Astrocyte of the hippocampus (primary cell): ENCODE measurements at places on chromosomes 4 and X.

DNA sequence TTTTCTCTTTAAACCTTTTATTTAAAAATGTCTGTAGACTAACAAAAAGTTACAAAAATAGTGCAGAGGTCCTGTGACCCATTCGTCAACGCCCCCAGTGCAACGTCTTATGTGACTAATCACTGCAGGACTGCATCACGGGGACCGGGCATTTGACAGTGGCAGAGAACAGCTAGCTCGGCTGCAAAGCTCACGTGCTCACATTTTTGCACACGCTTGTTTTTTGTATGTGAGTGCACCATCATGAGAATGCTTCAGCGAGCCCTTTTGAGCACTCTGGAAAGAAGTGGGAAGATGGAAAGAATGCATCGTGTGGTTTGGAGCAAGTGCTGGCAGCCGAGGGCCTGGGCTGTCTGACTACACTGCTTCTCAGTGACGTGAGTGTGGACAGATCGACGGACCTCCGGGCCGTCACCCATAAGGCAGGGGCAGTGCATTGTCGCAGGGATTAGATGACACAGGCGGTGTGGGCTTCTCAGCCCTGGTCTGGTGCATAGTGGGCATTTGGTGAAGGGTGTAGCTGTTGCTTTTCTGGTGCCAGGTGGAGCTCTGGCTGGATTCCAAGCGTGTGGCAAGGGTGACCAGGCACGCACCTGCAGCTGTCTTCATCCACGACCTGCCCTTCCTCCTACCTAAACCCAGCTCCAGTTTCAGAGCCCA is 17.7 kb downstream of the SPON2 start:
- no peak for DNase-seq

DNA sequence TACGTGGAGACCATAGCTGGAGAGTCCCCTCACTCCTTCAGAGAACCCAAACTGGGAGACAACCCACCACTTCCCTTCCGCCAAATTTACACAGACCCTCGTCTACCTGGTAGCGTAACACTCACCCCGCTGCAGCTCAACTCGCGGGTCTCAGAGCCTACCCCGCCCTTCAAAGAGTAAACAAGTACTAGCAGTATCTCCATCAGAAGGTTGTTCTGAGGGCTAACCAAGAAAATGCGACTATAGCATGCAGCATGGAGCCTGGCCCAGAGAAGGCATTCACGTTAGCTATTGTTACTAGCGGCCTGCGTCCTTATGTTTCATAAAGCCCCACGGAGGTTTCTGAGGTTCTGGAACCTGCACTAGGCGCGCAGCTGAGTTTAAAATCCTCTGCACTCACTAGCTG is 531 bp upstream of the MANBA start:
- DNase-seq, result no peak

- DNase-seq, result no peak
Measured at GRCh38 chr4:44662623-44663005, 11.2 kb upstream of the YIPF7 start.

DNA sequence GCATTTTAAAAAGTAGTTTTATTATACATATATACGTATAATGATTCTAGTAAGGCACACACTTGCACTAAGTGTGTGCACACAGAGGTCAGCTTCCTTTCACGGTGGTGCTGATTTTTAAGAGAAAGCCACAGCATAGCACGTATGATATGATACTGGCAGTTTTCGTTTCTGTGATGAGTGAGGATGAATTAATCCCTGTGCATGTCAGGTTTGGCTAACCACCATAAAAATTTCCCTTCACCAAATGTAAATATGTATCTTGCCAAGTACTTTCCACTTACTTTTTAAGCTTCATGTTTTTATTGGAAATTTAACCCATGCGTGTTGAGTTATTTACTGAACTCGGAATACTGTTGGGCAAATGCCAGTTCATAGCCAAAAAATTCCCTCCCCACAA is 84.6 kb downstream of the SYNPO2 start:
- DNase-seq, result peak; percentile 31

- DNase-seq, result no peak
Measured at GRCh38 chr4:24686866-24687692, 102.7 kb upstream of the DHX15 start.

DNA sequence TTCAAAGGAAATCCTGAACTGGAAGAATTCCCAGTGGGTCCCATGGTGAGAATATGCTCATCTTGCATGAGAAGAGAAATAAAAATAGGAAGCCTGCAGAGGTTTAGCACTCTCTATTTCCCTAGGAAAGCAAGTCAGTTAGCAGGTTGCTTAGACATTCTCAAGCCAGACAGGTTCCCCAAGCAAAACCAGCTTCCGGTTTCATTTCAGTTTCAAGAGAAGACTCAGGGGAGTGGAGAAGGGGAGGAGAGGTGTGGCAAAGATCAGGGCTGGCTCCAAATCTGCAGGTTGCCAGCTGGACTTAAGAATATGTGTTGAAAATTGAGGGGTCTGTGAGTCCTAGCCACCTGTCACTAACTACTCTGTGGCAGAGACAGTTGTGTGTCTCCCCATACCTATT is 107.5 kb downstream of the CLNK start:
- DNase-seq, result no peak

DNA sequence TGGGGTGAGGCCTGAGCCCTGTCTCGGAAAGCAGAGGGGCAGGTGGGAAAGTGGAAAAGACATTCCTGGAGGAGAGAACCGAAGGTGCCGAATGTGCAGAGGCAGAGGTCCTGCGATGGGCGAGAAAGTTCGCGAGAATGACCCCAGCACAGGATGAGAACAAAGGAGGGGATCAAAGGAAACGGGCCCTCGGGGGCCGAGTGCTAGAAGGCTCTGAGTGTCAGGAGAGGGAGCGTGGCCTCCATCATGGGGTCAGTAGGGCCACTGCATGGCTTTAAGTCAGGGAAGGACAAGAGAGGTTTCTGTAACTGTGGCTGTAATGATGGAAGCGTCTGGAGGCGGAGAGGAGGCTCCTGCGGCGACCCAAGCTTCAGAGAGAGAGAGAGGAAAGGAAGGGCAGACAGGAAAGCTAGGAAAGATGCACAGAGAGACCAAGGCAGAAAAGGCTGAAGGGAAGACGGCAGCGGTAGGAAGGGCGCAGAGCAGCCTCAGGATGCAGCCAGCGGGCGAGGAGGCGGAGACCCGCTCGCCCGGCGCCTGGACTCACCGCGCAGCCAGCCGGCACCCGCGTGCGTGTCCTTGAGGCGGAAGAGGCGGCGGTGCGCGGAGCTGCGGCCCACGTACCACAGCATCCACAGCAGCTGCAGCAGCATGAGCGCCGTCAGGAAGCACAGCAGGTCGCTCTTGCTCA is 669 bp downstream of the OTOP1 start:
- DNase-seq, result peak; percentile 28

GRCh38 chrX:39513836-39514235 is 583.9 kb downstream of the BCOR start:
- no peak for DNase-seq

DNA sequence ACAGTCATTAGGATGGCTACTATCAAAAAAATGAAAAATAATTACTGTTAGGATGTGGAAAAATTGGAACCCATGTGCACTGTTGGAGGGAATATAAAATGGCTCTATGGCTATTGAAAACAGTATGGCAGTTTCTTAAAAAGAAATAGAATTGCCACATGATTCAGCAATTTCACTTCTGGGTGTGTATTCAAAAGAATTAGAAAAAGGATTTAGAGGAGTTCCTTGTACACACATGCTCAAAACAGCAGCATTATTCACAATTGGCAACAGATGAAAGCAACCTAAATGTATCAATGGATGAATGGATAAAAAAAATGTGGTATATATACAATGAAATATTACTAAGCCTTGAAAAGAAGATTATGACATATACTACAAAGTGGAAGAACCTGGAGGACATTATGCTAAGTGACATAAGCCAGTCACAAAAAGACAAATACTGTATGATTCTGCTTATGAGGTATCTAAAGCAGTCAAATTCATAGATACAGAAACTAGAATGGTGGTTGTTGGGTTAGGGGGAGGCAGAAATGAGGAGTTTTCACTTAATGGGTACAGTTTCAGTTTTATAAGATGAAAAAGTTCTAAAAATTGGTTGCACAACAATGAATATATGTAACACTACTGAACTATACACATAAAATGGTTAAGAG is 123.2 kb downstream of the ELOVL6 start:
- DNase-seq, result no peak

GRCh38 chr4:169215656-169216055 is 55.1 kb downstream of the SH3RF1 start:
- DNase-seq, result no peak

DNA sequence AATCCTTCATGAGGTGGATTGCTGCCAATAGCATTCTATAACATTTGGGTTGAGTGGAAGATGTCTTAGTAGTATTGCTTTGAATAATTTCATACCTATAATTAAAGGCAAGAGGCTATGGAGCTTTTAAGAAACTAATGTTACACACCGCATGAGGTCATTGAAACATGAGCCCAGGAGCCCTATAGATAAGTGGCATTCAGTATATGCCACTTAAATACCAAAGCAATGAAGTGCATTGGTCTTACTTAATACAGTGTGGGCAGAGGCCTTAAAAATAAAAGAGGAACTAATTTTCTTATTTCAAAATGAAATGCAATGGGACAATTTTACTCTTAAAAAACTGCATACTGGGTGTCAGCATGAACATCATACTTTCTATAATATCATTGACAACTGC is 47.5 kb downstream of the SPATA18 start:
- no peak for DNase-seq

GRCh38 chr4:125481334-125482045 is 166.7 kb downstream of the FAT4 start:
- DNase-seq, result peak; percentile 15

- no peak for DNase-seq
Measured at GRCh38 chrX:132999209-132999608, 40.8 kb upstream of the HS6ST2 start.

- DNase-seq, result no peak
Measured at GRCh38 chr4:58603951-58604350, 1493.8 kb upstream of the IGFBP7 start.

GRCh38 chr4:38109896-38110295 is 149.7 kb downstream of the PTTG2 start:
- no peak for DNase-seq

GRCh38 chr4:112146502-112146813 is 1.2 kb downstream of the FAM241A start:
- DNase-seq, result no peak

DNA sequence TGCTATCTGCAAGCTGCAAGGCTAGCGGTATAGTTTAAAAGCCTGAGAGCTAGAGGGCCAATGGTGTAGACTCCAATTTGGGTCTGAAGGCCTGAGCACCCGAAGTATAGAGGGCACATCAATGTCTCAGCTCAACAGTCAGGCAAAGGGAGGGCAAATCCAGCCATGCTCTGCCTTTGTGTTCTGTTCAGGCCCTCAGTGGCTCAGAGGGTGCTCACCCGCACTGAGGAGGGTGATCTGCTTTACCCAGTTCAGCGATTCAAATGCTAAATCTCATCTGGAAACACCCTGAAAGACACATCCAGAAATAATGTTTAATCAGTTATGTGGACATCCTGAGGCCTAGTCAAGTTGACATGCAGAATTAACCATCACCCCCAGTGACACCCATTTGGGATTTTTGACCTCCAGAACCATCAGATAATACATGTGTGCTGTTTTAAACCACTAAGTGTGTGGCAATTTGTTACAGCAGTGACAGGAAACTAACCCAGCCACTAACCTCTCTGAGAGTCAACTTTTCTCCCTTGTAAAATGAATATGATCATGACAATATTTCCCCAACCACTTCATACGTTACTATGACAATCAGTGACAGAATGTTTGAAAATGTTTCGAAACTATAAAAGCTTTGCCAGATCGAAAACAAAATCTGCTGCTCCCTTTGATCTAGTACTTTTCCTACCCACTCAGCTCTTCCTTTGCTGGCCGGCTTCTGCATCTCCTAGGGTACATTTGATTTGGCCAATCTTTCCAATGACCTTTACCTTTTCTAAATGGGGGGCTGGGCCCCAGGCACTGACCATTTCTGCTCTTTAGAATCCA is 8.4 kb upstream of the TBL1X start:
- DNase-seq, result no peak

- DNase-seq, result peak; percentile 48
Measured at GRCh38 chr4:60683357-60683756, 516.8 kb upstream of the ADGRL3 start.

DNA sequence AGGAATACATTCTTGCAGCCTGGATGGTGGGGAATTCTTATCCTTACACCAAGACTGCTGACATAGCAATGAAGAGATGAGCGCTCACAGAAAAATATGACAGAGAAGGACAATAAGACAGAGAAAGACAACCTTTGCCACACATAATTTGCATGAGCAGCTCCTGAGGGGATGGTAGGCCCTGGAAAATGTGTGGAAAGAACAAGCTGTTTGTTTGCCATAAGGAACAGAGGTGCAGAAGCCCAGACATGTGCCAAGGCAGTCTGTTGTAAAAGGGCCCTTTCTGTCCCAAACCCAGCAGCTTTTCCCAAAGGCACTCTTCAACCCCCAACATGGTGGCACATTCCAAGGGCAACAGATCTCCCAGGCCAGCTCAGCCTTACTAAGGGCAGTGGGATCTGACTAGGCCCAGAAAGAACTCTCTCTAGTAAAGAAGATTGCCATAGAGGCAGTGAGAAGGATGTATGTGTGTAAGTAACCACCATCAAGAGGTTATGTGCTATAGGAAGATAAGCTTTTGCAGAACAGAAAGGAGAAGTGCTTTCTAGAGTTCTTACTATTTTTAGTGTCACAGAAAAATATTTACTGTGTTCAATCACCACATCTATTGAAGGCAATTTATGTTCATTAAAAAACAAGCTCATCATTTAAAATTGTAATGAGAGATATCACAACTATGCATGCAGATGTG is 287.0 kb upstream of the RASGEF1B start:
- no peak for DNase-seq

GRCh38 chr4:72314869-72315268 is 254.2 kb downstream of the ADAMTS3 start:
- DNase-seq, result peak; percentile 93

- no peak for DNase-seq
Measured at GRCh38 chrX:47380268-47380667, 9.9 kb downstream of the ZNF157 start.

GRCh38 chrX:119230850-119231249 is 5.2 kb upstream of the PGRMC1 start:
- no peak for DNase-seq

DNA sequence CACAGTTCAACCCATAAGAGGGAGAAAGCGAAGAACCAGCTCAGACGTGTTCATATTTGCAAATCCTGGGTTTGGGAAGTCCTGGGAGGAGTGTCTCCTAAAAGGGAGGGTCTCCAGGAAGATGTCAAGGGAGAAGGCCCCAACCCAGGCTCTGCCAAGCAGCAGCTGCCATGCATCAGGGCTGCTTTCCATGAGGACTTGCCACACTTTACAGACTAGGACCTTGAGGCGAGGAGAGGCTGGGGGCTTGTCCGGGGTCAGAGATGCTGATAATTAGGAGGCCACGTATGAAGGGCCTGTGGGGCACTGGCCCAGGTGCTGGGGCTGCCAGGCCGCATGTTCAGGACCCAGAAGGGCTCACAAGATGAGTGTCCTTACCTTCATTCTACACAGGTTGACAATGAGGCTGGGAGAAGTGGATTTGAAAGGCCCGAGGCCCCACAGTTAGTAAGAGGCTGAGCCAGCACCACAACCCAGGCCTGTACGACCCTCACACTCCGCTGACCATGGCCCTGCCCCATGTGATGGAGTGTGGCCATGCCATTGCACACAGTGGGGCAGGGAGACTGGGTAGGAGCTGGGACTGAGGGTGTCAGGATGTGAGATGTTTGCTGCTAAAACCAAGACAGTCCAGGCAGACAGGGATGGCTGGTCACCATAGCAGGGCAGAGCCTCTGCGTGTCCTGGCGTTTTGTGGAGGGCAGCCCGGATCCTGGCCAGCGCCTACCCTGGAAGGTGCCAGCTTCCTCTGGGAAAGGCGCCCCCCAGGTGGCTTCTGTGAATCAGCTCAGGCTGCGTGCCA is 94.8 kb downstream of the PSAPL1 start:
- no peak for DNase-seq

GRCh38 chrX:129043138-129043537 is 480.2 kb downstream of the SMARCA1 start:
- no peak for DNase-seq
